ENCODE measurements at places on chromosomes 7 and 10.

- DNase-seq, result no peak
These were observed 642.5 kb upstream of the KCND2 start for GRCh38 chr7:119630406-119630969.

DNA sequence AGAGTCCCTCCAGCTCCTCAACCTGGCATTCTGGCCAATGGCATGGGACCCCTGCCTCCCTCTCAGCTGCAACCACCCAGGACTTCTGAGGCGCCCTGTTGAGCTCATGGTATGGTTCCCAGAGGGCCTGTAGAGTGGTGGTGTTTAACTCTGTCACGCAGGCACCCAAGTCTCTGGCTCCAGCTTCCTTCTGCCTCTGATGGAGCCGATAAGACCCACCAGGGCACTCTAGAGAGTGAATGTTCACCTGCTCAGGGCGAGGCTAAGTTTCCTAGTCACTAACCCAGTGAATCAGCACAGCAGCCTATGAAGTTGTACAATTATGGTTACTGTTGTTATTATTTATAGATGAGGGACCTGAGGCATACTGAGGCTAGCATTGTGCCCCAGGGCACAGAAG lies 120.4 kb downstream of the ZMIZ1 start:
- DNase-seq, result no peak

GRCh38 chr7:32942415-32943251 lies 14.6 kb upstream of the FKBP9 start:
- peak; percentile 25 for DNase-seq

- DNase-seq, result no peak
These were observed 23.7 kb downstream of the SRRM3 start for GRCh38 chr7:76225379-76225778.

DNA sequence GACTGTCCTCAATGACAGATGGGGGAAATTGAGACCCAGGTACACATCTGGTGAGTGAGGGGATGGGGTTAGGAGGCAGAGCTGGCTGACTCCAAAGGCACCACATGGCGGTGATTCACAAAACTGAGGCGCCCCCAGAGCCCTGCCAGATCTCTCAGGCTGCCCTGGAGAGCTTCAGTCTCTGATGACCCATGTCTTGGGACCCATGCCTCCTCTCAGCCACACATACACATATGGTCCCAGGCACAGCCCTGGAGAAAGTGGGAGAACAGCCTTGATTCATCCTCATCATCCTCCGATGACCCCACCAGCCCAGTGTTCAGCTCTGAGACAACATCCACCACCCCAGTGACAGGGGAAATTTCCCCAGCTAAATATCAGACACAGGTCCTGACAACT lies 426.0 kb downstream of the RPS24 start:
- DNase-seq, result no peak

DNA sequence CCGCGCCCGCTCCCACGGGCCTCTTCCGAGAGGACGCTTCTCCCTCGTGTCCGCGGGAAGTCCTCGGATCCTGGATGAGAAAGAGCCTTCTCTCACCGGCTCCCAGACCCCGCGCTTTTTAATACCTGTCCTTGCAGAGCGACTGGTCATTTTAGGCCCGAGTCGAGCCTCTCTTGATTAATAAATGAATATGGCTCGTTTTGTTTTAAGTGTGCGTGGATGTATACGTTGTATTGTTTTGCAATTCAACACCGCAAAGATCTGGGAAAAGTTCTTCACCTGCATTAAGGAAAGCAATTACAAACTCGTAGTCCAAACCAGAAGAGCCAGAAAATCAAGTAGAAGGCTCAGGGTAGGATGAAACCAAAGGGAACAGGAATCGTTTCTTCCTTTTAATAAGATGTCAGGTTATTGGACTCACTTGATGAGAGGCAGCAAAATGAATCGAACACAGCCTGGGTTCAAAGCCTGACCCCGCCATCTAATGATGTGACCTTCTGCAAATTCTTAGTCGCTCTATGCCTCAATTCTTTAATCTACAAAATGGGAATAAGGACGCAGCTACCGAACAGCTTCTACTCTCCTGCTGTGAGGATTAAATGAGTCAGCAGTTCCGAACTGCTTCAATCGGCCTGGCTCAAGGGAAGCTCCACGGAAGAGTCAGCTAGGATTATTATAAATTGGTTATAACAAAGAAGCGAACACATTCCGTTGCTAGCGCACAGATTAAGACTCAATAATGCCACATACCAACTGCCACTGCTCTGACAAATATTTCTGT lies 277.8 kb upstream of the NEBL start:
- no peak for DNase-seq

DNA sequence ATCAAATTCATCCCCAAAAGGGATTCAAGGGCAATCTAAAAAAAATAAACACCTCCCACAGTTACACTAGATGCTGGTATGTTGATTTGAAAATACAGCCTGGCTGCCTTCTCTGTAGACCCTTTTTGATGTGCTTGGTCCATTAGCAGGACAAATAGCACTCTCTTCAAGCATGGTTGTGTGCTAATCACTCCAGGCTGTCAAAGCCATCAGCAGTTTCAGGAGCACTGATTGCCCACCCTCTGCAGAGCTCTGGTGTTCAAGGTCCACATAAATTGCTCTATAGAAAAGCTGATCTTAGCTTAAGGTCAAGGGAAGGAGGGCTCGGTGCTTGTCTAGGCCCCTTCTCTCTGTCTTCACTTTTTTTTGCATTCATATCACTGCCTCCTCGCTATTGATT lies 35.4 kb downstream of the PRR15 start:
- no peak for DNase-seq

DNA sequence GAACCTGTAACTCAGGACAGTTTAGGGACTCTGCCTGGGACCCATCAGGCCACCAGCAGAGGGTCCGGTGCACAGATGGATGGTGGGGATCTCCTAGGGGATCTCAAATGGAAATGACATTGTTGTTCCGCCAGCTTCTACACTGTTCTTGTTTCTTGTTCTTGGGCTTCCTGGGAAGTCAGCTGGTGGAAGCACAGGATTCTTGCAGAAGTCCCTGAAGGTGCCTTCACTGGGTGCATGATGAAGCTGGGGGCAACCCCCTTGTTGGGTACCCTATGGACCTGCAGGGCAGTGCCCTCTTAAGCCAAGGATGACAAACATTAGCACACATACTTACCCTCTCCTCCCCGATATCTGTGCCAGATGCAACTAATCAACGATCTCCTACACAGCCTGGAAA lies 18.6 kb downstream of the SFTPD start:
- no peak for DNase-seq

GRCh38 chr10:22453948-22454591 lies 108.8 kb downstream of the SPAG6 start:
- no peak for DNase-seq

GRCh38 chr7:73717991-73718405 lies 1.5 kb downstream of the STX1A start:
- DNase-seq, result no peak

DNA sequence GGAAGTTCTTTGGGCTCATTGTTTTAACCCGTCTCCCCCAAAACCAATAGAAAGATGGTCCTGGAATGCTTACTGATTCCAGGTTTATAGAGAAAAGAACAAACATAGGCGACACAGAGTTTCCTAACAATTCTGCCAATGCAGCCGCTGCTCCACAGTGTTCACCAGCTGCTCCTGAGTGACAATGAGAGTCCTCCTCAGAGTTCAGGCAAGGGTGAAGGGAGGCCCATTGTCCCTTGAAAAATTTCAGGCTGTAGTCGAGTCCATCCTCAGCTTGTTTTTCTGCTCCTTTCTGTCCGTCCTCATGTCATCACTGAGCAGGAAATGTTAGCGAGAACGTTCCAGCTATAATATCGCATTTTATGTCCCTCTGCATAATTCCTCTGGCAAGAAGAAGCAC lies 537.6 kb downstream of the TCERG1L start:
- no peak for DNase-seq

- no peak for DNase-seq
These were observed 79.3 kb upstream of the SEC61G start for GRCh38 chr7:54838175-54838910.

- no peak for DNase-seq
These were observed 405.1 kb downstream of the PLXNA4 start for GRCh38 chr7:132171130-132171576.

- no peak for DNase-seq
These were observed 57.8 kb downstream of the TBXAS1 start for GRCh38 chr7:139886899-139887298.
